A549 treated with dexamethasone at 1 μM for 4 hours (cell line): ENCODE measurements at places on chromosomes 16 and 17. TPM values are rescaled to one million over a fixed set of nuclear protein-coding genes. Genes with fewer than 3 reads are reported as not detected.

Gene TPSAB1
- total RNA-seq, result 0.11 to 0.27 TPM (median 0.13 TPM) in 3 of 5 replicates, not detected in the others

Gene LRRC46
- total RNA-seq, result 3.3 to 4.8 TPM (median 3.9 TPM) in 5 replicates

Gene SPNS3
- total RNA-seq, result 0.09 to 0.12 TPM in 2 of 5 replicates, not detected in the others

Gene CFAP52
- total RNA-seq, result 0.10 to 0.13 TPM in 2 of 5 replicates, not detected in the others

Gene AFMID
- 37.6 to 51.2 TPM (median 41.4 TPM) in 5 replicates for total RNA-seq

Gene KRTAP9-2
- not detected in 5 replicates for total RNA-seq

Gene TP53TG3C
- total RNA-seq, result 0.22 to 0.50 TPM (median 0.44 TPM) in 3 of 5 replicates, not detected in the others

Gene CTRL
- total RNA-seq, result 0.63 to 2.0 TPM (median 1.5 TPM) in 5 replicates

Gene FBXW10
- 1.0 to 1.4 TPM (median 1.2 TPM) in 5 replicates for total RNA-seq

Gene BAIAP2
- 115 to 153 TPM (median 142 TPM) in 5 replicates for total RNA-seq

Gene ASPA
- total RNA-seq, result not detected in 5 replicates

Gene KLHL10
- total RNA-seq, result 0.06 to 0.11 TPM (median 0.09 TPM) in 4 of 5 replicates, not detected in the other

Gene PRPSAP2
- 35.7 to 39.5 TPM (median 37.7 TPM) in 5 replicates for total RNA-seq

Gene KRTAP1-1
- total RNA-seq, result not detected in 5 replicates
